ENCODE measurements at places on chromosomes 5 and 9.

DNA sequence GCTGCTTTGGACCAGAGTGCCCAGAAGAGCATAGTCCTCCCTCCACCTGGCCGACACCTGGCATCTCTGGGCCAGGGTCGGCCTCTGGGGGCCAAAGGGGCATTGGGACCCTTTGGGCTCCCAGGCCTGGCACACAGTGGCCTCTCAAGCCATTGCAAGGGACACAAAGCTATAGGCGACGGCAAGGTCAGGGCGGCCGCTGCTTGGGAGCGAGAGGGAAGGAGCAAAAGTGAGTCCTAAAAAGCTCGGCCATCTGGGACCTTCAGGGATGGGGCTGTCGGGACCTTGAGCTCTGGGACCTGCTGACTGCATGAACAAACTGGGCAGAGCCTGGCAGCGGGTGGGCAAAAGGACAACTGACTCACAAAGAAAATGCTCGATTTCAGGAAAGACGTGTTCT lies 13.9 kb downstream of the DBH start:
- DNase-seq = no peak

DNA sequence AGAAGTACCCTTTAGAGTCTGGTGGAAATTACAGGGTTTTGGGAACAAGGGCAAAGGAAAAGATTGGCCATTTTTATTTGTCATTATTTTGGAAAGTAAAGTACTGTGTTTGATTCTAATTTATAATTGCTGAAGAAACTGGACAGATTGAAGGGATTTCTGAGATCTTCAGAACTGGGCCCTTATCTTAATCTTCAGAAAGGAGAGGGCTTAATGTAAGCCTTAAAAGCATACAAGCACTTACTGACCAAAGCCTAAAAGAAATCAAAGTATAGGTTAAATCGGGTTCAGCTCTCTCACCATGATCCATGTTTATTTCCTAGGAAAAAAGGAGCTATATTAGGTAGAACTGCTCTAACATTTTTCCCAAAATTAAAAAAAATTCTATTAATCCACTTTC lies 35.6 kb downstream of the ERAP1 start:
- no peak for DNase-seq

DNA sequence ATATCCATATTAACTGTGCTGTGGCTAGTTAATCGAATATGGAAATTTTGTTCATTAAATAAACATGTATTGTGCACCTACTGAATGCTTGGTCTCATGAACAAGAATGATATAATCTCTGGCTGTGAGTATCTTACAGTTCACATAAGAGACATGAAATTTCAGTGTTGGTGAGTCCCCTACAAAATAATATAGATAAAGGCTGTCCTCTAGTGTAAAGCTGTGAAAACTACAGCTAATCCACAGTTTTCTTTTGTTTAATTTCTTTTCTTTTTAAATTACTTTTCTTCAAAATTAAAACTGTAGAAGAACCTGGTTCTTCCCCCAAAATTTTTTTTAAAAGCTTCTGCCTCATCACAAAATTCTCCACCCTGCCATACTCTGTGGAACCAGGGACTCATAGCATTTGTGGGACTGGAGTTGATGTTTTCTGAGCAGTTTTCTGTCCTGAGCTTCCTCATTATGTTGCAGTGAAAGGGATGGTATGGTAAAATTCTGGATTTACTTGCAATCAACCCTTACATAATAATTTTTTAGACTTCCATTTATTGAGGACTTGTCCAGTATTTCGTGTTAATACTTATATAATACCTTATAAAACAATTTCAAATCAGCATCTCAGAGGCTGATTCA lies 135.0 kb downstream of the STK32A start:
- no peak for DNase-seq

GRCh38 chr5:9445826-9446388 lies 100.0 kb downstream of the SEMA5A start:
- DNase-seq = no peak

DNA sequence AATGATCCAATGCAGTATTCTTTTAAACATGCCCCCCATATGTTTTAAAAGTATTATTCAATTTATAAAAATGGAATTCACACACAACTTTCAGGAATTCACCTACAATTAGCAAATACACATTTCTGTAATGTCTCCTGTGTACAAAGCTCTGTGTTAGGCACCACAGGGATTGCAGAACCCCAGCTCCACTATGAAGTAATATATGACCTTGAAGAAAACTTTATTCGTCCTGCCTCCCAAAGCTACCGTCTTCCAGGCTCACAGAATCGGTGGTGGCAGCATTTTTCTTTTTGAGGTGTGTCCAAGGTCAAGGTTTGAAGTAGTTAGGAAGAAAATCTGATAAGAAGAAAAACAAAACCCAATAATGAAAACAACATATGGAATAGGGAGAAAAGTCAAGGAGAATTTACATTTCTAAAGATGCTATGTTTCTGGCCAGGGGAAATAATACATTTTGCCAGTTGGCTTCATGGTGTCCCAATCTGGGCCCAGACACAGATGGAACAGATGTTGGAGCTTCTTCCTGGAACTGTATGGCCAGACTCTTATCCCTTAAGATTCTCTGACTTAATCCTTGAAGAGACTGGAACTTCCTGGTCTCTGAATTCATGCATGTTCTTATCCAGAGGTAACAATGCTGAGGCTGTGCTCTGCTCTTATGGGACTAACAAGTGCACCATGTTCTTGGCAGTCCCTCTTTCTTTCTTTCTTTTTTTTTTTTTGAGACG lies 22.0 kb upstream of the LVRN start:
- DNase-seq = no peak

GRCh38 chr9:113454914-113455761 lies 8.4 kb upstream of the RGS3 start:
- DNase-seq = no peak

DNA sequence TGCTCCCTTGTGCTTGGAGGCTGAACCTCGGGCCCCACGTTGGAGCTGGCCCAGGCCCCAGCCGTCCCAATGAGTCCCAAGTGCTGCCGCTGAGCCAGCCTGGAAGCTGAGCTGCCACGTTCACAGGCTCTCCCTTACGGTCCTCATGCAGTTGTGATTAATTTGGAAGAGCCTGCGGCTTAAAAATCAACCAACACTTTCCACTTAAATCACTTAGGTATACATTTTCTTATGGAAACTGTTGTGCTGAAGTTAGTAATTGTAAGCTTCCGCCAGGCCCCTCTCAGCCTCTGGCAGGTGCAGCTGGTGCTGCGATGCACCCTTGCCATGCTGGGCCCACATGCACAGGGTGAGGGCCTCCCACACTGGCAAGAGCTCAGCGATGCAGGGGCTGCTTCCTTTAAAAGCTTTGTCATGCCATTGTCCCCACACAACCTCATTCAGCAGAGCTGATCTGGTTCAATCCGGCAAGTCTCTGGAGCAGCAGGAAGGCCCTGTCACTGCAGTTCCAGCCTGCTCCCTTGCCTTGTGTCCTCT lies 61.0 kb downstream of the IPPK start:
- DNase-seq = no peak

DNA sequence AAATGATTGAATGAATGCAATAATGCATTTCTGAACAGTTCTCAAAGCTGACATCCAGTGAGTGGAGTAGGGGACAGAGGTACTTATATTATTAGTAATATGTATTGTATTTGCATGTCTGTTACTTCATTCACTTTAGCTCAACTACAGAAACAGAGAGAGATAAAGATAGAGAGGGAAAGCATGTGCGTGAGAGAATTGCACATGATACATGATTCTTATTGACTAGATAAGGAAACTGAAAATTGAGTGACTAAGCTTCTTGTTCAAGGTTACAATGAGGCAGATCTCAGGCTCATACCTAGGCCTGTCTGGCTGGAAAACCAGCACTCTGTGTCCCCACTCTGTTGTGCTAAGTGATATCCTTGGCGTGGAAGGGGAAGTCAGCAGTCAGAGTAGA lies 337.7 kb upstream of the KLF4 start:
- DNase-seq = no peak

GRCh38 chr9:111949919-111950318 lies 53.3 kb downstream of the UGCG start:
- DNase-seq = no peak

- no peak for DNase-seq
Observed at GRCh38 chr5:125575891-125576505, 829.6 kb upstream of the ZNF608 start.

DNA sequence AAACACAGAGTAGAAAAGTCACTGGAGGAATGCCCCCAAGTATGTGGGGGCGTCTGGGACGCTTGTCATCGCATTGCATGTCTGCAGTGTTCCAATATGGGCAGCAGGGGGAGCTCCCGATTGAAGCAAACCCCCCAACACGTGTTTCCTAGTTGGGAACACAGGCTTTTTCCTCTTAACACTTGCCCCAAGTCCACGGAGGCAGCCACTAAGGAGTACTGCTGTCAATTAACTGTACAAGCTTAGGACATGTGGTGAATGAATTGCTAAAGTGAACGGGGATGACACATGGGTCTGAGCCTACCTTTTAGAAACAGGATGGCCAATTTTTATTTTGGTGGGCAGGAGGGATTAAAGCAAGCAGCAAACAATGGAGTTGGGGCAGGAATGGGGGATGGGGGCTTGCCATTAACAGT lies 2.2 kb downstream of the GABRB2 start:
- DNase-seq = no peak

DNA sequence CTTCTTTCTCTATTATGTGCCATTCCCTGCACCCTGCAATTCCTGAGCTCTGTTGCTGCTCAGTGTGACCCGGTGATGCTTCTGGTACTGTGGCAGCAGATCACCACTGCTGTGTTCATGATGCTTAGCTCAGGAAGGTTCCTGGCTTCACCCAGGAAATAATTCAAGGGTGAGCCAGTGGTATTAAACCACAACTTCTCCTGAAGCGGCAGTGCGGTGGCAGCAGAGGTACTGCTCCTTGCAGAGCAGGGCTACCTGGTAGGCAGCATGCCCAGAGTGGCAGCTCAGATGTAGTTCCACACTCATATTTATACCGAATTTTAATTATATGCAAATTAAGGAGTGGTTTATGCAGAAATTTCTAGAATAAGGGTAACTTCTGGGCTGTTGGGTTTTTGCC lies 213.8 kb upstream of the ZNF608 start:
- no peak for DNase-seq

DNA sequence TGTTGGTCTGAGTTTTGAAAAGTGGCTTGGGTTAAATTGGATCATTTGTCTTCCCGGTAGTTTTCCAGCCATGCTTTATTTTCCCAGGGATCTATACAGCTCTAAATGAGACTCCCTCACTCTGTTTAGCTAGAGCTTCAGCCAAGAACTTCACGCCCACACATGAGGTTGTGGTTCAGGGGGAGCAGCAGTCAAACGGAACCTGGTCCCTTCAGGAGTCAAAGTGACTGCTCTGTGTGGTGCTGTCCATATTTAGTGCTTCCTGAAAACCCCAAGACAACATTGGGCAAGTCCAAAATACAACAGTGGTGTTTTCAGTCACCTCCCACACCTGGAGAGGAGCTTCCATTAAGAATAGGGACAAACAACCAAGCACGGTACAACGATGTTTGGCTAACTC lies 90.5 kb downstream of the ANKH start:
- no peak for DNase-seq

DNA sequence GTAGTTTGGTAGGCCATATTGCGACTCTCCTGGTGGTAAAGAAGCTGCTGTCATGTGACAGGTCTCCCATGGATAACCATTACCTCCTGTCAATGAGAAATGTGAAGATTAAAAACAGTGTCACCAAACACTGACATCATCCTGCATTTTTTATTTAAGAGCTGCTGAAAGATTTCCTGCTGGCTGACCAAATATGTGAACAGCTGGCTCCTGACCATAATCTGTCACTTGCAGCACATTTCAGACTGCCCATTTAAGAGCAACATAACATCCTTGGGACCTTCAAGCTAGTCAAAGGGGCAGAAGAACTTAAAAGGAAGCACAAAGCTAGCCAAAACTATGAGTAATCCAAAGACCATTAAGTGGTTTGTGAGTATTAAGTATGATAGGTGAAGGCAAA lies 288.0 kb downstream of the IZUMO3 start:
- no peak for DNase-seq

DNA sequence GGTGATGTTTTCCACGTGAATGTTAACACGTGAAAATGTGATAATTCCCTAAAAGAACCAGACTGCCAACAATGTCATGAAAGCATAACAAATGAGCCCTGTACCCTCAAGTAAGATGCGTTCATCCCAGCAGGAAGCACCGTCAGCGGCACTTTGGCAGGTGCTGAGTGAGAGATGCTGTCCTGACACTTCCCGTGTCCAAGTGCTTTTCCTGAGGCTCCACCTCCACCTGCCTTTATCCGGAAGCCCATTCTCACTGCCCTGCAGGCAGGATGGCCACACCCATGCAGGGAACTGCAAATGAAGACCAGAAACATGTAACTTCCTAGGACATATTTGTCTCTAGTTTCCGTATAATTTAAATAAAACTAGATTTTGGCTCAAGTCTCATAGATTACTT lies 238.0 kb upstream of the IRX2 start:
- DNase-seq = no peak

DNA sequence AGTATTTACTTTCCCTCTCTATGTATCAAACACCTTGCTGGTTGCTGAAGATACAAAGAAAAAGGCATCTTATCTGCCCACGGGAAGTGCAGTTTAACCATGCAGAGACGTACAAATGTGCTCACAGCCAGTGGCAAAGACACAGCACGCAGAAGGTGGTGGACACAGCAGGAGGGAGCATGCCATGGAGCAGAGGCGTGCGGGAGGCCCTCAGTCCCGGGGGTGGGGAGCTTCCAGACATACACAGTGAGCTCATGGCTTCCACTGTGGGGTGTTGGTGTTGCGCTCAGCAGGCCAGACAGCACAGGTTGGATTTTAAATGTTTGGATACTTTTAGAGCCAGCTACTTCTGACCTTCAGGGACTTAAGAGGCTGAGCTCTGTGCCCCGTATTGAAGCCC lies 8.8 kb upstream of the BARX1 start:
- no peak for DNase-seq

DNA sequence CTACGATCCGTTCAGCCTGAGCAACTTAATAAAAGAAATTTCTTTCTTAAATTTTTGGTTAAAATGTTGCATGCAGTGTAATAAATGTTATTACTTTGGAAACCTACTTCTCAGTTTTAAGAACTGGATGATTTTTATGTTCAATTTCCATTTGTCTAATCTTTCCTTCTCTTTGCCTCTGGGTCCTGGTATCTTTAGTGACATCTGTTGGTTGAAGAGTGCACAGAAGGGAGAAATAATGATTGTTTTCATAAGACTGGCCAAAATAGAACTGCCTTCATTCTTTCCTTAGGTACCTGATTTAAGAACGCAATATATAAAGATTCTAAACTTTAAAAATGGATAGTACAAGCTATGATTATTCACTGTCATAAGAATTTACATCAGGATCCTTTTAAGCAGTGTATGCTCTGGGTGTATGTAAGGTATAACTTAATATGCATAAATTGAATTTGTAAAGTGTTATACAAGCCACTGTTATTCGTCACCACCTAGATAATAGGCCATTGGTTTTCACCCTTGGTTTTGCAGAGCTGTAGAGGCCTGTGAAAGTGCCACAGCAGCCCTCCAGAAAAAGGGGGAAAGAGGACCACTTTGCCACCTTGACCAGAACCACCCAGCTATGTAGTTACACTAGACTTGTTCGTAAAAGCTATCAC lies 82.8 kb upstream of the TLX3 start:
- no peak for DNase-seq

GRCh38 chr5:79868163-79868670 lies 122.8 kb downstream of the MTX3 start:
- no peak for DNase-seq

Measured in activated T-helper 1 cell treated with Interleukin-2 at 50 U/mL for 16 hours (primary cell).